Peyer's patch (tissue), 4 donors: ENCODE measurements at places on chromosomes 5 and 9. TPM values are rescaled to one million over a fixed set of nuclear protein-coding genes. Genes with fewer than 3 reads are reported as not detected.
A peak's percentile ranks its signal among the peaks of the same experiment; 100 is the strongest.

GRCh38 chr5:61160497-61160896, 1.8 kb downstream of the SMIM15 start:
- DNase-seq, result no peak

GRCh38 chr5:132592521-132592920, 35.7 kb downstream of the RAD50 start:
- no peak for DNase-seq

- DNase-seq, result peak; percentile 35
Observed at GRCh38 chr5:138138949-138139780, at the start of gene NME5. TSS of gene NME5 (minus strand) at chr5:138139428. CDS start at chr5:138138780, 648 bp downstream.

DNA sequence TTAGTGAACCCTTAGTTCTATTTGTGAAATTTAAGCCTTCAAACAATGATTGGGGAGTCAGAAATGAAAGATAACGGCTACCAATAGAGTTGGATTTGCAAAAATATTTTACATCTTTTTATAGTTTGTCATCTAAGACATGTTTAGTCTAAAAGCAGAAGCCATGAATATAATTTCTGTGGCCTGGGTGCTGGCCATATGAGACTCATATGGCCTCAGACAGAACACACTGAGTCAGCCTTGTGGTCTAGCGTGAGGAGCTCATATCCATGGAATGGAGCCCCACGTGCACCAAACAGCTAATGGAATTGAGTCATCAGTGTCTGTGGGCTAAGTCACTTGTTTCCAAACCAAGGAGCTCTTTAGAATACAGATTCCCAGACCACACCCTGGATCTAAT, 240.7 kb upstream of the NREP start:
- no peak for DNase-seq

GRCh38 chr9:128421482-128421996, 882 bp downstream of the CERCAM start:
- DNase-seq, result no peak

- DNase-seq, result no peak
Observed at GRCh38 chr5:94802450-94802849, 184.0 kb downstream of the SLF1 start.

- no peak for DNase-seq
Observed at GRCh38 chr5:8005416-8005815, 136.5 kb downstream of the MTRR start.

DNA sequence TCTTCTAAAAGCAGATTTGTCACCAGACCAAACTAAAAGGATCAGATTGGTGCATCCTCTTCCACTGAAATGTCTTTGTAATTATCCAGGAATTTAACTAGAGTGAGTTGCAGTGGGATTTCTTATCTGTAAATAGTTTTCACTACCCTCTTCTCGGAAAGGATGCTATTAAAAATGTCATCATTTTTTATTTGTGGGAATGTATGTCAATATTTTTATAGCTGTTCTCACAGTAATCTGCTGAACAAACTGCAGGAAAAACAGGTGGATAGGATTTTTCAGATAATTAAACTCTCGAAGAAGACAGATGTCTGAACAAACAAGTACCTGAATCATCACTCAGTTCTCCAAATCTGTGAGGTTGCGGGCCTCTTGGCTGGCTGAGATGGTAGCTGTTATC, 62.7 kb downstream of the RAB14 start:
- DNase-seq, result no peak

GRCh38 chr5:66585291-66585690, 10.9 kb upstream of the MAST4 start:
- DNase-seq, result no peak

- no peak for DNase-seq
Observed at GRCh38 chr5:179288101-179288808, 57.0 kb downstream of the ADAMTS2 start.

INSL4 gene
- not detected for total RNA-seq

DNA sequence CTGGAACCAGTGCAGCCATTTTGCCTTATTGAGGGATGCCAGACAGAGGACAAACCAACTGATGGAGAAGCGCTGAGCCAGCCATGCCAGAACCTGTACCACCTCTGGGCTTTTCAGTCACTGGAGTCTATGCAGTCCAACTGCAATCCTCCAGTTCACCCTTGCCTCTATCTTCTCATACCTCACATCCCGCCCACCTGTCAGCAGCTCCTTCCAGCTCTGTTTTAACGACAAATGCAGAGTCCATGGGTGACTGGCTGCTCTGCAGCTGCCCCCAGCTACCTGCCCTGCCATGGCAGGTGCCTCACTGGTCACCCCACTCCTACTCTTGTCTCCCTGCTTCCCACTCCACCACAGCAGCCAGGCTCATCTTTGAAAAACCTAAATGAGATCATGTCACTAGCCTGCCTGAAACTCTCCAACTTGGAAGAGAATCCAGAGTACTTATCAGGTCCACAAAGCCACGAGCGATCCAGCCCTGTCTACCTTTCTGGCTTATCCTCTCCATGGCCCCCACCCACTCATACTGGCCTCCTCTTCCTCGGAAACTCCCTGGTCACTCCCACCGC, 14.0 kb upstream of the ACSL6 start:
- DNase-seq, result no peak

DNA sequence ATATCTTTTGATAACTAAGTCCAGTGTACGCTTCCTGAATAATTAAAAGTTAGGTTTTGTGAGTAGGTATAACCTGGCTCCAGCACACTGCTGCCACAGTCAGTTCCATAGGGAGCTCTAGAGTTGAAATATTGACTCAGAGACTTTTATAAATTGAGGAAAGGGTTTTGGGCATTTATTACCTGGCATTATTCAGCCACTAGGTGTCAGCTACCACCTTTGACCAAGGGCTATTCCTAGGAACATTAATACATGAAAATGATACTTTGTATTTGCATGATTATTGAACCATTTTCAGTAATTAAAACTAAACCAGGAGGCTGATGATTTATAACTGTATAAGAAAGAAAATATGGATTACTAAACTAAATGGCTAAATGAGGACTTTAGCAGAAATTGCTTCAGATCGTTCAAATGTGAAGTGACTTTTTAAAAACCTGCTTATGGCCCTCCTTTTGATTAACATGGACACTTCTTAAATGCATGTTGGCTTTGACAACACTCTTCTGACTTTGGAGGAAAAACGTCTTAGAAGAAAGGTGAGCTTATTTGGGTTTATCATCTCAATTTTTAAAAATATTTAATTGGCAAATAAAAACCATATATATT, 83.0 kb downstream of the SMC2 start:
- DNase-seq, result no peak

SGCD gene
- total RNA-seq, result 9.6 TPM

GRCh38 chr9:5263351-5264218, 32.4 kb downstream of the INSL4 start:
- DNase-seq, result no peak

GRCh38 chr5:88108490-88109279, 160.0 kb downstream of the TMEM161B start:
- DNase-seq, result no peak

DNA sequence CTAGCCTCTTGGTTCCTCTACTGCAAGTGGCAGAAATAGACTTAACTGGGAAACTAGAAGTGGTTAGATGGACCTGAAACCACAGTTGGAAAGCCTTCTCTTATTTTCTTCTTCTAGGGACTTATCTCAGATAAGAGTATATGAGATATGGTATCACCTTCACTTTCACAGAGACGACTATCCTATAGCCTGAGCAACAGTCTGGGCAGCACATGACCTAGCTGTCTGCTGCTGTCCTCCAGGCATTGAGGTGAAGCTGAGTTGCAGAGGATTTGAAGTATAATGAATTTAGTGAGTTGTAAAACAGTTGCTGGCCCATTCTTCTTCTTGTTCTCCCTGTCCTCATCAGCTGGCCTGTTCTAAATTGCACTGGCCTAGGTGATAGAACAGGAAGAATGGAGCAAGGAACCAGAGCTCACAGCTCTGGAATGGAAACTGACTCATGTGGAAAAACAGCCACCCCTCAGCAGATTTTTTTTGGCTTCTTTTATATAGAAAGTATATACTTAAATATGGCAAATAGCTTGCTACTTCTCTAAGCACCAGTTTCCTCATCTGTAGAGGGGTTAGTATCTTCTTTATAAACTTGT, 27.8 kb downstream of the RECK start:
- DNase-seq, result no peak

DNA sequence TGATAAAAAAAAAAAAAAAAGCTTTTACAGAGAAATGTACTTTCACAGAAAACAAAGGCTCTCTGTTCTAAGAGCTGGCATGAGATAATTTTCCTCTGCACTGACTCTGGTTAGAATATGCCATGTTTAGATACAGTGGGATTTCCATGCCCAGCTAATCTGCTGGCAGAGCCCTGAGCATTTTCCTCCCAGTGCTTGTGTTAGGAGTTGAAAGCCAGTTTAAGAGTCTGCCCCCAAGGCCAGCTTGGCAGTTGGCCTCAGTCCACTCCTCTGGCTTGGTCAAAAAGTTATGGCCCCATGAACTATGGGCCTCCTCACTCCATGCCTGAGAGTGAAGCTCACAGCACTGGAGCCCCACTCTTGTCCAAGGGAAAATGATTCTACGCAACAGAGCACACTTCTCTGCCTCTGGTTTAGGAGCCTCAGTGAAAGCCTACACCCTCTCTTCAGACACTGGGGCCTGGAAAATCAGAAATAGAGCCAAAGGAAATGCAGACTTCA, 21.9 kb downstream of the MOCS2 start:
- no peak for DNase-seq
